ENCODE measurements at places on chromosomes 1 and 21.

- DNase-seq: no peak
Observed at GRCh38 chr1:111778541-111779051, 22.9 kb downstream of the DDX20 start.

DNA sequence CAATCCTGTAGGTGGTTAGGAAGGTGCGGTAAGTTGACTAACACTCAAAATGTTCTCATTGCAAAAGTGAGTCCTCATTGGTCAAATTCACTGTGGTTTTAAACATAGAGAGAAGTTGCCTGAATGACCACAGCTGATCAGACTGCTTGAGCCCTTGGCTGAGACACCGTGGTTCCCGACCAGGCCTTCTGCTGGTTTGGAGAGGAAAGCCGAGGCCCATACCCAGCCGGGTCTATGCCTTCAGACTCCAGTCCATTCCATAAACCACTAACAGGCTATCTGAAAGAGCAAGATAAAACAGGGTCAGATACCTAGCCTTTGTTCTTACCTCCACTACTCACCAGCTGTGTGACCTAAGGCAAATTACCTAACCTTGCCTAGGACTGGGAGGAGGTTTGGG lies 133.9 kb downstream of the LMX1A start:
- no peak for DNase-seq

DNA sequence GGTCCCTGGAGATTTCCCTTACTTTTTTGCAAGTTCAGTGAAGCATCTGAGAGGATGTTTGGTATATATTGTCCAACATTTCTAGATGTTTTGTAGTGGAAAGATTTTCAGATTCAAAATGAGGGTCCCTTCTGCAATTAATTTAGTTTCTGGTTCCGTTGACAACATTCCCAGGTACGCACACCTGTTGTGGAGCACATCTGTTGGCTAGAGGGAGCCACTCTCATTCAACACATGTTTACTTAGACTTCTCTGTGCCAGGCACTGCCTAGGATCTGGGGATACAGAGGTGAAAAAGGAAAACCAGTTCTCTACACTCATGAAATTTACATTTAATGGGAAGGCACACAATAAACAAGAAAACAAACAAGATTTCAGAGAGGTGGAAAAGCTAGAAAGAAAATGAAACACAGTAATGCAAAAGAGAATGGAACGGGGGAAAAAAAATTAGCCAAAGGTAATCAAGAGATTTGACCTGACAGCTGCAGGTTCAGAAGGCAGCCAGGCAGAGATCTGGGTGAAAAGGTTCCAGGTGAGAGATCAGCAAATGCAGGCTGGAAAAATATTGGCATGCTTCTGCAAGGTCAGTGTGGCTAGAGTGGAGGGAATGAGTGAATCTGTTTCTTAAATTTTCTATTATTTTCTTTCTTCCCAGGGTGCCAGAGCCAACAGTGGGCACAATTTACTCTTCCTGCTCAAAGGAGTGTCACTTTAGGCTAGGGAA lies 48.4 kb upstream of the KAZN start:
- no peak for DNase-seq

DNA sequence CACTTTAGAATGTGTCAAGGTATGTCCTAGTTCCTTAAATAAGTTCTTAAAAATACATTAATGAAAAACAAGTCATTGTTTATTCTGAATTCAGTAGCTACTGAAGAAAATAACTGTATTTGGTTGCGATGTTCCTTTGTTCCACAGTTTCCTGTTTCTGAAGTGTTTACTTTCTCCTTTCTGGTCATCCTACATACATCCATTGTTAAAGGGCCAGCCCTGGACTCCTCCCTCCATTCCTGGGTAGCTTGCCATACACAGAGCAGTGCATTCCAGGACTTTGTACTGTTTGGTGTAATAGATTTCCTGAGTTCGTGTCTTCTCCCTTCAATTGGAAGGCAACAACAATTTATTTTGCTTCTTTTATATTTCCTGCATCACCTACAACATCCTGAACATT lies 845.4 kb upstream of the CXADR start:
- no peak for DNase-seq

GRCh38 chr1:119895102-119895501 lies 1.2 kb downstream of the ADAM30 start:
- no peak for DNase-seq

DNA sequence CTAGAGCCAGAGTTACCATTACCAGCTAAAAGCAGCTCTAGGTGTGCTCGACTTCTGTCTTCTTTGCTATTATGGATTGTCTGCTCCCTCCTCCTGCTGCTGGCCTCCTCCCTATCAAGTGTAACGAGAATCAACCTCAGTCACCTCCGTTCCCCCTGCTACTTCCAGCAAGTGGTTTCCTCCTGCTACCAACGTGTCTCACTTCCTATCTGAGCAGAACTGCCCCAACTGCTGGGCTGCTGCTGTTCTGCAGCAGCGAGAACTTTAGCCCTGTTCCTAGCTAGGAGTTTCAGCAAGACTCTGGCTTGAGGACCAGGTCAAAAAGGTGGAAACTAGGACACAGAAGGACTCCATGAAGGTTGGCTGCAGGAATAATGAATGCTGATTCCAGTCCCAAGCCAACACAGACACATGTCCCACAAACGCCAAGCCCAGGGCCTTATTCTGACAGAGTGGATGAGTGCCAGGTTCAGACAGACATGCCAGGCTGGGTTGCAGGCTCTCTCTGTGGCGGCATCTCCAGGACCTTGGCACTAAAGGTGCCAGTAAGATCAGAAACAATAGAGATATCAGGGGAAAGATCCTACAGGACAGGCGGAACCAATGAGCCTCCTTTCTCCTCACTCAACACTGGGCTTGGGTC lies 46.9 kb downstream of the CD34 start:
- DNase-seq: no peak

DNA sequence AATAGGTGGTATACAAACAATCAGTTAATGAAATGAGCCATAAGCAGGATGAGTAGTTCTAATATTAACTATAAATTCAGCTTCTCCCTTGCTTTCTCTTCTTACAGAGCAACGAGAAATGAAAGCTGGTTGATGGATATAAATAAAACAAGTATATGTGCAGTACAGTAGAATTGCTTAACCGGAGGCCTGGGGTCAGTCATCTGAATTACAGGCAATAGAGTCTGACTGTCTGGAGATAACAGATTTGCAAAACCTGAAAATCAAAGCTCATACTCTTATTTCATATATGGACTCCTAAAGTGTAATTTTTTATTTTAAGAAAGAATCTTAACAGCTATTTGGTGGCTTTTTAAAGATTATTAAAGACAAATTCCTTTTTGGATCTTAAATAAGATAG lies 43.1 kb upstream of the SGIP1 start:
- no peak for DNase-seq

DNA sequence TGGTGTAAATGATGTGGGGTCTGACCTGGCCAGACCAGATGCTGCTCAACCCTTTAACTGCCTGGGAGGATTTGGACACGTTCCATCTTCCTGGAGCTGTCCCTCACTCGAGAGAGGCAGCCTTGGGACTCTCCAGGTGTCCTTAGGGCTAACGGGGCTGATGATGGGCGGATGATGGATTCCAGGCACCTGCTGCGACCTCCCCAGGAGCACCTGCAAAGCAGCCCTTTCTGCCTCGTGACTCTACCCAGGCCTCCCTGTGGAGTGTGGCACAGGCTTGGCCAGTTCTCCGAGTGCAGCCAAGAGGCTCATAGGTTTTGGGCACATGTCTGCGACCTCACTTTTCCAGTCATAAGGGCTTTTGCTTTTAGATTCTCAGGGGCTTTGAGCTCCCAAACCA lies 12.3 kb upstream of the TRIM17 start:
- no peak for DNase-seq

GRCh38 chr21:32044205-32045180 lies 171.7 kb downstream of the HUNK start:
- no peak for DNase-seq

GRCh38 chr1:4655674-4656532 lies 1.5 kb downstream of the AJAP1 start:
- DNase-seq: no peak

GRCh38 chr1:97632776-97633175 lies 288.1 kb downstream of the DPYD start:
- no peak for DNase-seq

- no peak for DNase-seq
Observed at GRCh38 chr1:38005195-38006007, at the start of gene FHL3. Gene FHL3, minus strand, starts transcription at chr1:38005514. Its CDS starts 6,102 bp downstream, at chr1:37999412.
